Panc1 (cell line): ENCODE measurements at places on chromosomes 3 and 15.
A peak's percentile ranks its signal among the peaks of the same experiment; 100 is the strongest.

DNA sequence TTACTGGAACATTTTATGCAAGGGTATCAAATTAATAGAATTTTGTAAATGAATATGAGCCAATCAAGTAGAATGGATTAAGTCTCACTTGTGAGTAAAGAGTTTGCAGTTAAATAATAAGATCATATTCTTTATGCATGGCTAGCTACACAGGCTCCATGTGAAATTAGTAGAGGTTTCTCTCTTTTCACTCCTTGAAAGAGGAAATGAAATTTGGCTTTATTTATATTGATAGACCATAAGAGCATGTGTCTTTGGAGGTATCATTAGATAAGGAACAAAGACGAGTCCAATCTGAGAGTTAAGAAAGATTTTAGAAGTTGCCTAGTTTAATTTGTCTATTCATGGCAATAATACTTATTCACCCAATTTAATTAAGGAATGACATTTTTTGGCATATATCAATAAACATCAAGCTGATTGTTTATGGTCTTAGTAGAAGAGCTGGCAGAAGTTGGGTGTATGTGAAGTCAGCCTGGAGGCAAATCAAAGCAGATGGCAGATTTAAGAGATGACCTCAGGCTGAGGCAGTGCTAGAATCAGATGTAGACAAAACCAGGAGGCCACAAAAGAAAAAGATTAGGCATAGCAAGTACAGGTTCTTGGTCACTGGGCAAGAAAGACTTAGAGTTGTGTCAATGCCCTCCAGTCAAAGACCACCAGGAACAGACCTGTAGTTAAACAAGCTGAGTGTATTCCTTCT is 406.5 kb upstream of the ARHGEF26 start:
- no peaks in the 10 kb centered on the region for H3K36me3 ChIP-seq
- no peak overlapping the region for H3K27ac ChIP-seq
- H3K4me3 ChIP-seq = no peak overlapping the region
- no peaks in the 10 kb centered on the region for H3K4me1 ChIP-seq

GRCh38 chr3:23479026-23479425 is 275.9 kb downstream of the UBE2E2 start:
- H3K4me3 ChIP-seq = no peak overlapping the region
- no peaks in the 10 kb centered on the region for H3K27me3 ChIP-seq
- H3K4me1 ChIP-seq = no peaks in the 10 kb centered on the region; the same call in 1 of the 2 replicates
- H3K27ac ChIP-seq = no peak overlapping the region
- no peak for DNase-seq
- no peaks in the 10 kb centered on the region for H3K36me3 ChIP-seq

GRCh38 chr3:155608228-155608920 is 136.5 kb downstream of the PLCH1 start:
- H3K27me3 ChIP-seq = no peaks in the 10 kb centered on the region
- no peaks in the 10 kb centered on the region for H3K4me1 ChIP-seq
- no peak for DNase-seq
- H3K27ac ChIP-seq = no peak overlapping the region
- no peak overlapping the region for H3K4me3 ChIP-seq

DNA sequence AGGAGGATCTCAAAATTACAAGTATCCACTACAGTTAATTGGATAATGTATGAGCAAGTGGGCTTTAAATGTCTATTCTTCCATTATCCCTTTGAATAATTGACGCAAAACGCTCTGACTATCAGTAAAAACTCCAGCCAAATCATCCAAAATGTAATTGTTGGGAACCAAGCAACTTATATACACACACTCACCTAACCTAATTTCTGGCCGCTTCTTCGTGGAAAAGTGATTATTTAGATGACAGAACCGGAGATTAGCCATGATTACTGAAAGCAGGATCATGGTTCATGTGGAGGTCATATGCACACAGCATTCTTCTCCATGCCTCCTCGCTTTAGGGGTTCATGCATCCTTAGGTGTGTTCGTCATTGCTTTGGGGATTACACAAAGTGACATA is 992.4 kb downstream of the NAALADL2 start:
- no peak overlapping the region for H3K4me3 ChIP-seq
- no peak overlapping the region for H3K27ac ChIP-seq
- H3K4me1 ChIP-seq = no peaks in the 10 kb centered on the region
- no peaks in the 10 kb centered on the region for H3K27me3 ChIP-seq

GRCh38 chr3:69174445-69174844 is 52.0 kb upstream of the LMOD3 start:
- no peaks in the 10 kb centered on the region for H3K36me3 ChIP-seq
- H3K27me3 ChIP-seq = no peaks in the 10 kb centered on the region
- no peak overlapping the region for H3K4me3 ChIP-seq
- H3K4me1 ChIP-seq = no peaks in the 10 kb centered on the region

DNA sequence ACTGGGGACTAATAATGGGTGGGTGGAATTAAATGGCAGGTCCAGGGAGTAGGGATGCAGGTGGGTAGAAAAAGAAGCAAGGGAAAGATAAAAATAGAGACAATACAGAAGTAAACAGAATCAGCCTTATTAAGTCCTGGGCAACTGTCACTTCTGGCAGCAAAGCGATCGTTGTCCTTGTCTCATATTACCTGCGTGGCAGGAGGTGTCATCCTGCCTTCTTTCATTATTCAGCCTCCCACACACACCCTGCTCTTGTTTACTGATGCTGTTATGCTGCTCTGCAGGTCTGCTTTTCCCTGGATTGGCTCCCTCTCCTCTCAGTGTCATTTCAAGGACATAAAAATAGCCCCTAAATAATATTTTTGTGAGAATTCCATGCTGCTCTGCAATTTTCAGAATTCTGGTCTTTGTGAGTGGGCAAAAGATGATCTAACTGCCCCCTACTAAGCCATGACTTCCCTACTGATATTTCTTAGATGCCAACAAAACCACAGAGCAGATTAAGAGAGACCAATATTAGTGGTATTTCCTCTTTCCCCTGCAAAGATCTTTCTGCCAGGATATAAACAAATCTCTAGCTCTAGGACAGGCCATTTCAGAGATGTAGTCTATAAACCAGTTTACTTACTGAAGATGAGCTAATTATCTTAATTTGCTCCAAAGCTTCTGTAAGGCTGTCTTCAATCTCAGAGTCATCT is 8.5 kb downstream of the VEPH1 start:
- H3K4me3 ChIP-seq = no peak overlapping the region
- H3K36me3 ChIP-seq = no peaks in the 10 kb centered on the region
- DNase-seq = no peak

DNA sequence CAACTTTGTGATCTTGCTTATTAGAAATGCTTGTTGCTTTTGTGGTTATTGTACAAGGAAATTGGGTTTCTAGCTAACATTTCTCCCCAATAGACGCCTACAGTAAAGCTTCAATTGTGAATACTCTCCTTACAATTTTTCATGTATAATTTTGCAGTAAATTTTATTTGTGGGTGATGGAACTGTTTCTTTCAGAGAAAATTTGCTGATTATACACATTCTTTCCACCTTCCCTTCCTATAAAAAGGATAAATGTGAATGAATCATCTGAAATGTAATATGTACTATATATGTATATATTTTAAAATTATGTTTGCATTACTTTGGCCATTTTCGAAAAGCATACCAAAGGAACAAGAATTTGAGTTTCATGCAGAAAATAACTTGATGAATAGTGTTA is 162.7 kb upstream of the CRBN start:
- H3K36me3 ChIP-seq = no peaks in the 10 kb centered on the region
- H3K4me3 ChIP-seq = no peak overlapping the region
- no peaks in the 10 kb centered on the region for H3K27me3 ChIP-seq

DNA sequence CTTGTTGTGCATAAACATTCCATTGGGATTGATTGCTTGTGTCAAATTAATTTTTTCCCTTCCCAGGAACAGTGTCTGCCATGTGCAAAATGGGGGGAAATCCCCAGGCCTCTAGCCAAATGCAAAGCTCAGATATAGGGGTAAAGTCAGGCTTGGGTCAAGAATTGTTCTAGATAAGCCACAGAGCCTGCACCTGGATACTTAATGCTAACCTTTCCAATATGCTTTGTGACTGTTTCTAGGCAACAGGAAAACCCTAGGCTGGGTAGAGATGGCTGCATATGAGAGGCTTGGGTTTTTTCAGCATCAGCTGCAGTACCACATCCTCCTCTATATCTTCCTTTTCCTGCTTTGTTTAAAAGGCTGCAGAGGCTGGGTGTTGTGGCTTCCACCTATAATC is 61.9 kb upstream of the ROPN1 start:
- H3K4me3 ChIP-seq = no peak overlapping the region
- H3K27me3 ChIP-seq = peaks cover 40% of the 10 kb centered on the region
- no peaks in the 10 kb centered on the region for H3K36me3 ChIP-seq
- H3K27ac ChIP-seq = no peak overlapping the region
- no peaks in the 10 kb centered on the region for H3K4me1 ChIP-seq

GRCh38 chr3:120741837-120742197 is 499 bp downstream of the RABL3 start:
- peak; percentile 36 for DNase-seq
- H3K4me1 ChIP-seq = peaks cover 15% of the 10 kb centered on the region
- no peaks in the 10 kb centered on the region for H3K27me3 ChIP-seq
- no peaks in the 10 kb centered on the region; the same call in 1 of the 2 replicates for H3K36me3 ChIP-seq
- peak overlapping the region; percentile 99 for H3K27ac ChIP-seq
- H3K4me3 ChIP-seq = peak overlapping the region; percentile 98

GRCh38 chr3:44340058-44340395 is 1.5 kb downstream of the TCAIM start:
- peak overlapping the region; percentile 34 for H3K27ac ChIP-seq
- H3K27me3 ChIP-seq = no peaks in the 10 kb centered on the region
- DNase-seq = no peak
- peaks cover 15% of the 10 kb centered on the region for H3K4me1 ChIP-seq
- no peak overlapping the region for H3K4me3 ChIP-seq
- no peaks in the 10 kb centered on the region; the same call in 1 of the 2 replicates for H3K36me3 ChIP-seq

DNA sequence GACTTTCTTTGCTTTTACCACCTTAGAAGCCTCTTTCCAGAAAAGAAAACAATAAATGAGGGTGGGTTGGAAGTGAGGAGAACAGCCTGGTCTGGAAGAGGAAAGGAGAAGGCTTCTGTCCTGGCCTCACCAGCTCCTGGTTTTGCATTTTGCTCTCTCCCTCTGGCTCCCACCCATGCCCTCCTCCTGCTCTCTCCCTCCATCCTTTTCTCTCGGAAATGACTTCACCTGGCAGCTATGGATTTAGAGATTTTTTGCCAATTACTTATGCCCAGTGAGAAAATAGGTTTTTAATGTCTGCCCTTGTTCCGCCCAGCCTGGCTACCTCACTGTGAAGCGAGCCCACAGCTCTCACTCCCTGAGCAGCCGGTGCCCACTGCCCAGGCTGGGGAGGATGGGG is 77.9 kb upstream of the NTRK3 start:
- H3K4me1 ChIP-seq = no peaks in the 10 kb centered on the region
- H3K27me3 ChIP-seq = 0 out of 2 replicates have a peak, but pooled peaks cover 5% of the 10 kb centered on the region
- DNase-seq = no peak
- no peak overlapping the region for H3K4me3 ChIP-seq
- no peaks in the 10 kb centered on the region for H3K36me3 ChIP-seq

GRCh38 chr3:46184469-46184868 is 23.6 kb downstream of the CCR1 start:
- no peaks in the 10 kb centered on the region for H3K36me3 ChIP-seq
- no peaks in the 10 kb centered on the region for H3K27me3 ChIP-seq
- no peak for DNase-seq
- no peak overlapping the region for H3K4me3 ChIP-seq

DNA sequence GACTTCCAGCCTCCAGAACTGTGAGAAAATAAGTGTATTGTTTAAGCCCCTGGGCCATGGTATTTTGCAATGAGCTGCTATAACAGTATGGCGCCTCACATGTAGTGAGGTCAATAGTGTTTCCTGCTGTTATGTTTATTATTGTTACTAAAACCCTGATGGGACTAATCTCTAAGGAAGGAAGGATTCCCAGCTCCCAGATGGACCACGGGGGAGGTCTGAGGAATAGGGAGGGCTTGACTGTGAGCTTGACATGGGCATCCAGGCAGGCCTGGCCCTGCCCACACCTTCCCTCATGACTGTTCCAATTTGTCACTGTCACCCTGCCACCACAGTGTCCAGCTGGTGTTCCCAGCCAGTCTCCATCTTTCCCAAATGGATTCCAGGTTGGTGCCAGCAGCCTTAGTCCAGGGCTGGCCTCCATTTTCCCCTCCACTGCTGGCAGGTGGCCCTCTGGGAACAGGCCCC is 14.5 kb upstream of the SLC41A3 start:
- H3K4me3 ChIP-seq = no peak overlapping the region
- H3K36me3 ChIP-seq = no peaks in the 10 kb centered on the region
- H3K27ac ChIP-seq = no peak overlapping the region
- no peak for DNase-seq

- H3K4me1 ChIP-seq = peaks cover 2% of the 10 kb centered on the region; the same call in 1 of the 2 replicates
- H3K36me3 ChIP-seq = peaks cover 4% of the 10 kb centered on the region; the same call in 1 of the 2 replicates
Observed at GRCh38 chr3:120095226-120095978, 1.2 kb upstream of the GSK3B start.

- peaks cover 23% of the 10 kb centered on the region for H3K4me1 ChIP-seq
- DNase-seq = peak; percentile 35
- 0 out of 2 replicates have a peak, but pooled peaks cover 3% of the 10 kb centered on the region for H3K36me3 ChIP-seq
- peak overlapping the region; percentile 76 for H3K4me3 ChIP-seq
Observed at GRCh38 chr3:101778385-101779046, 495 bp upstream of the NXPE3 start.

- H3K27me3 ChIP-seq = no peaks in the 10 kb centered on the region
- no peak overlapping the region for H3K27ac ChIP-seq
- H3K4me1 ChIP-seq = no peaks in the 10 kb centered on the region
- H3K36me3 ChIP-seq = no peaks in the 10 kb centered on the region
Observed at GRCh38 chr15:71469413-71469812, 340.9 kb upstream of the NR2E3 start.

GRCh38 chr3:128748557-128748956 is 22.6 kb downstream of the RAB7A start:
- no peaks in the 10 kb centered on the region for H3K4me1 ChIP-seq
- H3K4me3 ChIP-seq = no peak overlapping the region
- DNase-seq = no peak
- no peaks in the 10 kb centered on the region for H3K27me3 ChIP-seq

- no peak overlapping the region for H3K27ac ChIP-seq
- no peaks in the 10 kb centered on the region for H3K27me3 ChIP-seq
- H3K4me1 ChIP-seq = no peaks in the 10 kb centered on the region
- no peaks in the 10 kb centered on the region for H3K36me3 ChIP-seq
- no peak overlapping the region for H3K4me3 ChIP-seq
- DNase-seq = no peak
Observed at GRCh38 chr3:60289341-60290121, 961.7 kb downstream of the FHIT start.

DNA sequence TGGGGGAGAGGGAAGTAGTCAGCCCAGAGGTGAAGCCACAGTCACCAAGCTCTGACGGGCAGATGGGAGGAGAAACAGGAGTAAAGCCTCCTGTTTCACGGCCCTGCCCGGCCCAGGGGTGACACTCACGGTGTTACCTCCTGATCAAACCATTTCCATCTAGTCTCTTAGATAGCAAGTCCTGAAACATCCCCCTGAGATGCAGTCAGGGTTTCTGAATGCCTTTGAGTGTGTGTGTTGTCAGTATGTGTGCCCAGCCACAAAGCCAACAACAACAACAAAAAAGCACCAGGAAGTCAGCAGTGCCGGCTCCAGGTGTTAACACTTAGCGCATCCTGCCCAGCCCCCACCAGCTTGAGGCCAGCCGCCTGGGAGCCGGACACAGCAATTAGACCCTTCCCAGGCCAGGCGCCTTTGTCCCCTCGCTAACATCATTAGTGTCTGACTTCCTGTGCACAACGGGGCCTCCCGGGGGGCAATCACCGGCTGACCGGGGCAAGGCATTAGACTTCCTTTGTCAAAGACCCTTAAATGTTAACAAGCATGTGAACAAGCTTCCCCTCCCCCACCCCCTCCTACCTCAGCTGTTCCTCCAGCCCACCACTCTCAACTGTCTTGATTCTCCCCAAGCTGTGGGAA is 34.5 kb downstream of the IL17RD start:
- DNase-seq = no peak
- H3K4me1 ChIP-seq = no peaks in the 10 kb centered on the region
- H3K4me3 ChIP-seq = no peak overlapping the region
- no peaks in the 10 kb centered on the region for H3K27me3 ChIP-seq
- no peak overlapping the region for H3K27ac ChIP-seq

- no peak overlapping the region for H3K27ac ChIP-seq
- H3K27me3 ChIP-seq = no peaks in the 10 kb centered on the region; the same call in 1 of the 2 replicates
- H3K4me1 ChIP-seq = no peaks in the 10 kb centered on the region
- no peak for DNase-seq
- H3K36me3 ChIP-seq = no peaks in the 10 kb centered on the region
Observed at GRCh38 chr3:107452436-107452835, 70.3 kb upstream of the BBX start.
